ENCODE measurements at places on chromosomes 13 and 19.

DNA sequence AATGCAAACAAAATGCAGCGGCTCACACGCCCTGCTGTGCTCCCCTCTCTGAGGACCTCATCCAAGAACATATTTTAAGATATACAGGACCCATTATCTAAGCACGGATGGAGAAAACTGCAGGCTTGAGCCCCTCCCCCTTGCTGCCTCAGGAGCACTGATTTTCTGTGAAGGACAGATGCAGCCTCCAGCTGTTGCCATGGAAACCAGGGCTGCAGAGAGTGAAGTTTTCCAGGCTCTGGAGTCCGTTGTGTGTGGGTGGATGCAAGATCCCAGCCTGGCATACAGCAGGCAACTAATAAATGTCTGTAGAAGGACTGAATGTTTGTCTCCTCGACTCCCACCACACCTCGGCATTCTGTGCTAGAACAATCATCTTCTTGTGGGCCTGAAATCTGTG, 105.6 kb upstream of the PEG3 start:
- peak; percentile 15 for DNase-seq

DNA sequence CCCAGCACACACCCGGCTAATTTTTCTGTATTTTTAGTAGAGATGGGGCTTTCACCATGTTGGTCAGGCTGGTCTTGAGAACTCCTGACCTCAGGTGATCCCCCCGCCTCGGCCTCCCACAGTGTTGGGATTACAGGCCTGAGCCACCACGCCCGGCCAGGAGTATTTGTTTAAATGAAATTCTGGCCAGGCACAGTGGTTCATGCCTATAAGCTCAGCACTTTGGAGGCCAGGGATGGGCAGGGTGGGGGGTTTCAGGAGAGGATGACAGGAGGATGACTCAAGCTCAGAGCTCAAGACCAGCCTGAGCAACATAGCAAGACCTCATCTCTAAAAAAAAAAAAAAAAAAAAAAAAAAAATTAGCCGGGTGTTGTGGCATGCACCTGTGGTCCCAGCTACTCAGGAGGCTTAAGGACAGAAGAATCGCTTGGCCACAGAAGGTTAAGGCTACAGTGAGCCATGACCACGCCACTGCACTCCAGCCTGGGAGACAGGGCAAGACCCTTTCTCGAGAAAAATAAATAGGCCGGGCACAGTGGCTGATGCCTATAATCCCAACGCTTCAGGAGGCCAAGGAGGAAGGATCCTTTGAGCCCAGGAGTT, 8.2 kb upstream of the DHDH start:
- DNase-seq: no peak

- no peak for DNase-seq
These were observed 34.4 kb downstream of the DCLK1 start for GRCh38 chr13:36096461-36097416.

DNA sequence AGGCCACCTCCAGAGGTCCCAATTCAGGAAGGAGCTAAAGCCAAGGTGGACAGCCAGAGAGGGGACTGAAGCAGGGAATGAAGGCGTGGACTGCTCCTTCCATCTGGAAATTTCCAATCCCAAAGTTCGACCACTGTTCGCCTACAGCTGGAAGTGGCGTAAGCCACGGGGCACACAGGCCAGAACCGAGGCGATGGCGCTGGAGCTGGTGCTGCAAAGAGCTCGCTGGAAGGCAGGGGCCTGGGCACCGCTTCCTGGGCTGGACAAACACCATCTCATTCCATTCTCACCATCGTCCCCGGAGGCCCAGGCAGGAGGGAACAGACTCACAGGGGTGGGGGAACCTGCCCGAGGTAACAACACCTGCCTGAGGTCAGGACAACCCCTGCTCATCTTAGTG, 4.2 kb downstream of the MAP2K2 start:
- DNase-seq: no peak

DNA sequence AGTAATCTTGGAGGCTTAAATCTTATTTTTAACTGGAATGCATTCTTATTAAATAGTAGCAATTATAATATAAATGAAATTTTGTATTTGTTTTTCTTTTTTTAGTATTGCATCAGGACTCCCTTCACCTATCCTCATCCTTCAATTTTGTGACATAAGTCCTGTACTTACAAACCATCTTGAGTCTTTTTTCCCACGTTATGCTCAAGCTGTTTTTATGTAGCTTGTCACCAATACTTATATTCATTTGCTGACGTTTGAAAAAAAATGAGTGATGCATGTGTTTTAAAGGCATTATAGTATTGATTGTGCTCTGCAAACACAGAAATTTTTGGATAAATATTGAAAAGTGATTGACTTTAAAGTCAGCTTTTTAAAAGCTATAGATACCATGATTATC, 888 bp downstream of the GPR18 start:
- DNase-seq: no peak

DNA sequence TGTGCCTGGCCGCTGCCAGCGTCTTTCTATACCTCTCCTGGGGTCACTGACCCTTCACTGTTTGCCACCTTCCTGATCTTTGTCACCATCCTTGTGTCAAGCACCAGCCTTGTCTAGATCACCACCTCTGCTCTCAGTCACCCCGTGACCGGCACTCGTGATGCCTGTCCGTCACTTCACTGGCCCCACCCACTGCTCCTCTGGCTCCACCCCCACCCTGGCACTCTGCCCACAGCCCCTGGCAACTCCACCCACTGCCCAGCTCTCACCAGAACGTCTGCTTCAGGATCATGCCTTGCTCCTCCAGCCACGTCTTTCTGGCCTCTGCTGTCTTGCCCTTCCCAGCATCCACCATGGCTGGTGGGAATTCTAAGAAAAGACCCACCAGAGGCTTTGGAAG, 24.8 kb upstream of the PLA2G4C start:
- DNase-seq: no peak

- no peak for DNase-seq
These were observed 651 bp downstream of the GAPDHS start for GRCh38 chr19:35533822-35534392.

DNA sequence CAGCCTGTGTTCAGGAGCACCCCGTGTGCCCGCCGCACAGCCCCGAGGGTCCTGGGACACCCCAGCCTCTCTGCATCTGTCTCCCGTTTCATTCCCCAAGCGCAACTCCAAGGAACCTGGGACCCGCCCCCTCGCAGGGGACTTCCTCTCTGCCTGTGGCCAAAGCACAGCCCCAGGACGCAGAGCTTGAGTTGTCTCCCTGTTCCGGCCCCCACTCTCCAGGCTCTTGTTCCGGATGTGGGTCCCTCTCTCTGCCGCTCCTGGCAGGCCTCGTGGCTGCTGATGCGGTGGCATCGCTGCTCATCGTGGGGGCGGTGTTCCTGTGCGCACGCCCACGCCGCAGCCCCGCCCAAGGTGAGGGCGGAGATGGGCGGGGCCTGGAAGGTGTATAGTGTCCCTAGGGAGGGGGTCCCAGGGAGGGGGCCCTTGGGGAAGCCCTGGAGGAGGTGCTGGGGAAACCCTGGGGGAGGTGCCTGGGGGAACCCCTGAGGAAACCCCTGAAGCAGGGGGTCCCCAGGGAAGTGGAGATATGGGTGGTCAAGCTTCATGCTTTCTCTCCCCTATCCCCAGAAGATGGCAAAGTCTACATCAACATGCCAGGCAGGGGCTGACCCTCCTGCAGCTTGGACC, 1.3 kb downstream of the HCST start:
- peak; percentile 76 for DNase-seq

- DNase-seq: no peak
These were observed 41.0 kb upstream of the ZNF91 start for GRCh38 chr19:23436318-23436717.

DNA sequence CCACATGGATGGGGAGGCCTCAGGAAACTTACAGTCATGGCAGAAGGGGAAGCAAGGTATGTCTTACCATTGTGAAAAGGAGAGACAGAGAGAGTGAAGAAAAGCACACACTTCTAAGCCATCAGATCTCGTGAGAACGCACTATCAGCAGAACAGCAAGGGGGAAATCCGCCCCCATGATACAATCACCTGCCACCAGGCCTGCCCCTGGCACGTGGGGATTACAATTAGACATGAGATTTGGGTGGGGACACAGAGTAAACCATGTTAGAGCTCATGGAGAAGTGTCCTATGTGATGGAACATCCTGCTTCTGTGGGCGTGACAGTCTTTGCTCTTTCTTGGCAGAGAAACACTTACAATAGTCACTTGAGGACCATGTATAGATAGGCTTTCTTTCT, 28.1 kb upstream of the ZNF331 start:
- no peak for DNase-seq

GRCh38 chr13:45222919-45223318, 22.1 kb upstream of the KCTD4 start:
- DNase-seq: no peak

DNA sequence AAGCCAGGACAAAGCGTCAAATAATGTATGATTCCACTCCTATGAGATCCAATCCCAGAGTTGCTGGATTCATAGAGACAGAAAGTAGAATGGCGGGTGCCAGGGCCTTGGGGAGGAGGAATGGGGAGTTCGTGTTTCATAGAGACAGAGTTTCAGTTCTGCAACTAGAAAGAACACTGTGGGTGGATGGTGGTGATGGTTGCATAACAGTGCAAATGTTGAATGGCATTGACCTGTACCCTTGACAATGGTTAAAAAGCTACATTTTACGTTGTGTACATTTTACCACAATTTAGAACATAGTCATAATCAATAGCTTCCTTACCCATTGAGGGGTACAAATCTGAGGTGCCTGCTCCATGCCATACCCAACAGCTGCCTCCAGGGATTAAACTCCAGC, 33.4 kb downstream of the MBD3L2B start:
- no peak for DNase-seq

DNA sequence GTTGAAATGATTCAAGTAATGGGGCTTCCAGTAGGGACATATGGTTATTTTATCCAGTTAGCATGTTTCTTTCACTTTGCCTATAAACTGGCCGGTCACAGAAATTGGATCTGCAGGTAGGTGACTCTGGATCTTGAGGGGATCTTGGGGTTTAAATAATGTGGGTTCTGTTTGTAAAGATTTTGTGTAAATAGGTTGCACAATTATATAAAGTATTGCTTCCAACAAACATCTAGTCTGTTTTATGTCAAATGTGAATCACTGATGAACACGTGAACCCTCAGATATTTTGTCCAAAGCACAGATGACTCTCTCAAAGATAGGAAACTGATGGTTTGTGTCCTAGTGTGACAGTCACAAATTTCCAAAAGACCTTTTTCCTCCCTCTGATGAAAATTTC, 98.4 kb downstream of the ZIC5 start:
- no peak for DNase-seq

DNA sequence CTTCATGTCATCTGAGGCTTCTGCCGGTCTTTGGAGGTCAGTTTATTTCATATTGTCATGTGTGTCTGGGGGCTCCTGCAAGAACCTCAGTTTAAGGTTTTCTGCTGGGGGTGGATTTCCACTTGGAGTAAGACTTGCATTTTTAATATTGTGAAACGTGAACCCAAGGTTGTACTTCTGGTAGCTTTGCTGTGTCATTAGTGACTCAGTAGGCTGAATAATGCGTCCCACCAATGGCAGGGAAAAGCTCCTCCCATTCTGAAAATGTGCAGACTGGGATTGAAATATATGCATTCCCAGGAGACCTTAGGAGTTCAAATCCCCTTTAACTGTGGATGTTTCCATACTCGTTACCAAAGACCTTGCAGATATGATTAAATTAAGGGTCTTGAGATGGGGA, 46.2 kb downstream of the ING1 start:
- no peak for DNase-seq

DNA sequence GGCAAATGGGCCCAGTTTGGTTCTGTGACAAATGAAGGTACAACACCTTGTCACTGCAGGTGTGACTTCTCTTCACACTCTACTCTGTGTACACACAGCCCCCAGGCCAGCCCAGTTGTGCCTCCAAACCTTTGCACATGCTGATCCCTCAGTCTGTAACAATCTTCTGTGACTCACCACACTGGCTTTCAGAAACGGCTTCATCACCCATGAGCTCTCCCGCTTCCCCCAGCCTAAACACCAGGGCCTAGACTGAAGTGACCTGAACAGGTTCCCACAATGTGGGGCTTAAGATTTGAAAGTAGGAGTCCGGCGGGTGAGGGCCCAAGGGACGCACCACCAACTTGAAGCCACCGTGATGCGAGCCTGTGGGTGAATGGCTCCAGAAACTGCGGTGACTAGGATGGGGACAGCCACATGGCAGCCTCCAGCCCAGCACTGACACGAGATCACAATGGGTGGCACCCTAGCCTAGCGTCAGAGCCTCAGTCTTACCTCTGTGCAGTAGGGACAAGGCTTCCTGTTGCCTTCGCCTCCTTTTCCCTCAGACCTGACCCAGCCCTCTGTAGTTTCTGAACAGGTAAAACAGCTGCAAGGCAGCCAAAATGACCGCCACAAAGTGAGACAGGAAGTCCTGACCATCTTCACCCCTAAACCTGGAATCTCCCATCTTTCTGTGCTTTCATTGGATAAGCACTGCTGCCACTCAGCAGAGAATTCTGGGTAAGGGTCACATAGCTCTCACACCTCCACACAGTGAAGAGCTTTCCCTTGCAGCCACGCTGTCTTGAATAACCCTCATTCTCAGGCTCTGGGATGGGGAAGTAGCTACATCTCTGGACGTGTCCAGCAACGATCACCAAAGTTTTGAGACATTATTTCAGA, 34.2 kb upstream of the ZNF599 start:
- no peak for DNase-seq

DNA sequence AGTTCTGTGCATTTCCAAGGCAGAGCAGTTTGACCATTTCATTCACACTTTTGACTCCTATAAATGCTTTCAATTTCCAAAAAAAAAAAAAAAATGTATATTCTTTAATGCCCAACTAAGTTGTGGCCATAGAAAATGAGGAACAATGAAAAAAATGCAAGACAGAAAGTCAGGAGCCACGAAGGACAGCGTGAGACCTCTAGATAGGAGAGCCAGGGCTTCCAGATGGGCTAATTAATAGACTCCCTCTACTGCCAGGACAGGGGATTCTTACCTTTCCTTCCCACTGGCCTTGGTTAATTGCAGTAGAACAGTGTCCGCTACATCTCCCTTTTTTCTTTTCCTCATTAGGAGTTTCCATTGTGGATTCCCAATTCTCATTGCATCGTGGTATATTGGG, 8.6 kb downstream of the FPR3 start:
- no peak for DNase-seq

GRCh38 chr13:100611678-100612492, 23.3 kb upstream of the GGACT start:
- DNase-seq: no peak

DNA sequence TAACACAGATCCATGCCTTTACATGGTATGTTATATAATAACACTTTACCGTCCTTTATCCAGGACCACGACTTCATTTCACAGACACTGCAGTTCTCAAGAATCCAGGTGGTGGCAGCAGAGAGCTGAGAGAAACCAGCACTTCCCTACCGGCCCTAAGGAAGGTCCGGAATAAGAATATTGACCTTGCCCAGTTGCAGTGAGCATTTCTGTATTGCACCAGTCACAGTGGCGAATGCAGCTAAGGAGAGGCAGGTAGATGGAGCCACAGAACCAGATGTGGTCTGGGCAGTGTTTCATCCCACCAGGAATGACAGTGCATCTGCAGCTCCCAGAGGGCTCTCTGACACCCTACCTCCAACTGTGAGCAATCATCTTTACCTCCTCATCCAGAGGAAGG, 44.6 kb downstream of the ZNF787 start:
- peak; percentile 4 for DNase-seq
